GOT3 (cell line): ENCODE measurements at places on chromosomes 12 and 14.

- no peak for DNase-seq
These were observed 96.2 kb downstream of the KICS2 start for GRCh38 chr12:64125913-64126312.

GRCh38 chr14:44403193-44403592, 103.9 kb downstream of the FSCB start:
- no peak for DNase-seq

DNA sequence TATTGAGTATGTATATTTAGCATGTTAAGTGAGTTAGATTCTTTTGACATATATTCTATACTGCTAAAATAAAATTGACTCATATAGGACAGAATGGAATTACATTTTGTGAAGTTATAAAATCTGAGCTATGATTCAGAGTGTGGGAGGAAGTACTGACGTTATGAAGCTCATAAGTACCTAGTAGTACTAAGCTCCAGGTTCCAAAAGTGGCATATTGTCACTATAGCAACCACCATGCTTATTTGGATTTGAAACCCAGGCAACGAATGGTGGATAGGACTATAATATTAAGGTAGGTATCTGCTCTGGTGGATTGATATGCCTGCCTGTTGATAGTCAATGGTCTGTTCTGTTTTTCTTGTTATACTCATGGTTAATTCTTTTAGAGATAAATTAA, 2.2 kb upstream of the FBXO33 start:
- no peak for DNase-seq

DNA sequence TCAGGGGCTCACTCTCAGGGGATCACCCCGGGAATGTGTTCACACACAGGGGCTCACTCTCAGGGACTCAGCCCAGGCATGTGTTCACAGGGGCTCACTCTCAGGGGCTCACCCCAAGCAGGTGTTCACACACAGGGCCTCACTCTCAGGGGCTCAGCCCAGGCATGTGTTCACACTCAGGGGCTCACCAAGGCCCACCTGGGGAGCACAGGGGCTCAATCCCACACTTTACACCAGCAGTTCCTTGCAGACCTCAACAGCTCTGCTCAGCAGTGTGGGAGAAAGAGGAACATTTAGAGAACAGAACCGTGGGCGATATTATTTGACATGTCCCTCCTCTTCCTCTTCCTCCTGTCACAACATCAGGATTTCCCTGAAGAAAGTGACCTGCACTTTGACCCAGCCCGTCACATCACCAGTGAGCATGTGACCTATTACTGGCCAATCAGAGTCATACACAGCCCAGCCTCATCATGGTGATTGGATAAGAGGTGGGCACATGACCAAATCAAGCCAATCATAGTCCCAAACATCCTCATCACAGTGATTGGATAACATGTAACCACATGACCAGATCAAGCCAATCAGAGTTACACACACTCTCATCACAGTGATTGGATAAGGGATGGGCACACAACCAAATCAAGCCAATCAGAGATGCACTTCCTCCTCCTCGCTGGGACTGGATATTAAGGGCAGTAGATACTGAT, 359.4 kb upstream of the SFSWAP start:
- DNase-seq, result no peak

DNA sequence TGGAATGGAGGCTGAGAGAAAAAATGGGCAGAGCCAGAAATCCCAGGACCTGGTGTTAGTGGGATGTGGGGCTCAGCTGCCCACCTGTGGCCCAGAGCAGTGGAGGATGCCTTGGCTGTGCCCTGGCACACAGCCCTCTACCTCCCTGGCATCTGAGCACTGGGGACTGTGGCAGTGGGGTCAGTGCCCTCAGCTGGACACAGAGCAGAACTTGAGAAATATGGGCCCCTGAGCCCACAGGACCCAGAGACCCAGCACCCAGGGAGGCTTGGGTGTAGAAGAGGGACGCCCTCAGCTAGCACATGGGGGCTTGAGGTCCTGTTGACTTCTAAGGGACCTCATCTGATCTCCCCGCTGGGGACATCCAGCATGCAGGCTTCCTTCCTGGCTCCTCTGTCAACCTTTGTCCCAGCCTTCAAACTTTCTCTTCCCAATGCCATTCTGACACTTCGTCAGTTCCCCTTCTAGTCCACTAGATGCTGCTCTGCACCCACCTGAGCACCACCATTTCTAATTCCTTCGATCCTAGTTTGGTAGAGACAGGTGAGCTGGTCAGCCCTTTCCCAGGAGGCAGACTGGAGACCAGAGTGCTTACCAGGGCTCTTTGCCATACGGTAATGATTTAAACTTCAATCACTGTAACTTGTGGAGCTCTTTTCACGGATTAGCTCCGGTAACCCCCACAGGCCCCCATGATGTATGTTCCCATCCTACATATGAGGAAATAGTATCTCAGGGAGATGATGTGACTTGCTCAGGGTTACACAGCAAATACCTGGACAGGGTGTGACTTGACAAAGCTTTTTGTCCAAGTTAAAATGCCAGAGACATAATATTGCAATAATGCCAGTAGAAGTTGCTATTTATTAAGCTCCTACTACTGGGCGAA, 143.7 kb downstream of the ASCL4 start:
- no peak for DNase-seq

DNA sequence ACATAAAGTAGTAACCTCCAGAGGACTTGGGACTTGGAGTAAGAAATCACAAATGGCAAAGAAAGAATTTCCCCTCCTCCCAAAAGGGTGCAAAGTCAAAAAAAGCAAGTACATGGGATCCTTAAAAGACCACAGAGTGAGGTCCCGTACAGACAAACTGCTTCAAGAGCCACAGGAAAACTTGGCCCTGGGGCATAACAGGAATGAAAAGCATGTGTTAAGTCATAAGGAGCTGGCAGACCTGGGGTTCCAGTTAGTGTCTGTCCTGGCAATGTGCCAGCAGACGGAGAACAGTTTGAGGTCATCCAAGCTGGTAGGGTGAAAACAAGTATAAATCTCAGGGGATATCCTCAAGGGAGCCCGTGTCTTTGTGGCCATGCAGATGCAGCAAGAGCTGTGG, 73.2 kb downstream of the HSD17B6 start:
- no peak for DNase-seq

DNA sequence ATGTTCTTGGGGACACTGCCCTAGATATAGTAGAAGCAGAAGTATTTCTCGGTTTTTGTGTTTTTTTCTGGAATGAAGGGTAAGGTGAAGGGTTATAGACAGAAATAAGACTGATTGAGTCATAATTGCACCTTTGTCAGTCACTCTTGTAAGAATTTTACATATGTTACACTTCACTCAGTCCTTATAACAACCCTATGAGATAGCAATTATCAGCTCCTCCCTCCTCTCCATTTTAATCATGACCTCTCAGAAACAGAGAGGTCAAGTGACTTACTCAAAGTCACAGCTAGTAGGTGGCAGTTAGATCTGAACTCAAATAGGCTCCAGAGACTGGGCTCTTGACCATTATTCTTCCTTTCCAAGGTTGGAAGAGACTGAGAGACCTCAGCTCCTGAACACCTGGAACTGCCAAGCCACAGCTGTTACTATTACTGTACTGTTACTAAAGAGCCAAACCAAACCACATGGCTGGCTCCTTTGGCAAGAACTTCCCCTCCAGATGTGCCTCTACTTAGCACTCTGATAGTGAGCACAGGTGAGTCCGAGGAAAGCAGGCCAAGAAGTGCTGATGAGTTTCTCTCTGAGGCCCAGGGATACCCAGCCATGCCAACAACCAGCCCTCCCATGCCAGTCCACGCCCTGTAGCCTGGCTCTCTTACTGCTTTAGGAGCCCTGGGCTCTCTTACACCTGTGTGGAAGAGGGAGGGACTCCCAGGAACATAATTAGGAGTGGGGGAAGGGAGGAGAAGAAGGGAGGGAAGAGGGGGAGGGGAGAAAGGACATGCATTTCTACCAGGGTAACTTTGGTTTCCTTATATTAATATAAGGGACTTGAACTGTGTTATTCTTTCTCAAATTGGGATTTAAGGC, 121.3 kb downstream of the CRADD start:
- no peak for DNase-seq

- no peak for DNase-seq
These were observed 47.3 kb upstream of the TMCC3 start for GRCh38 chr12:94697631-94698030.

GRCh38 chr12:80291108-80291754, 152.8 kb upstream of the PTPRQ start:
- no peak for DNase-seq

DNA sequence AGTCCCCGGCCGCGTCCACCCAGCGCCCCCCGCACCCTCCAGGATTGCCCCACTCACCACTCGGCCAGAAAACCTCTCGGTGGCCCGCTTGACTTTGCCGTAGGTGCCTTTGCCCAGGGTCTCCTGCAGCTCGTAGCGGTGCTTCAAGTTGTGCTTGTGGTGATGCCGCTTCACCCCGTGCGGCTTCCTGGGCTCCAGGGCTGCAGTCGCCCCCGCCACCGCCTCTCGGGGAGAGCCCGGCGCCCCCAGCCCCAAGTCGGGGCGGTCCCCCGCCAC, 459 bp downstream of the NUAK1 start:
- DNase-seq, result no peak

DNA sequence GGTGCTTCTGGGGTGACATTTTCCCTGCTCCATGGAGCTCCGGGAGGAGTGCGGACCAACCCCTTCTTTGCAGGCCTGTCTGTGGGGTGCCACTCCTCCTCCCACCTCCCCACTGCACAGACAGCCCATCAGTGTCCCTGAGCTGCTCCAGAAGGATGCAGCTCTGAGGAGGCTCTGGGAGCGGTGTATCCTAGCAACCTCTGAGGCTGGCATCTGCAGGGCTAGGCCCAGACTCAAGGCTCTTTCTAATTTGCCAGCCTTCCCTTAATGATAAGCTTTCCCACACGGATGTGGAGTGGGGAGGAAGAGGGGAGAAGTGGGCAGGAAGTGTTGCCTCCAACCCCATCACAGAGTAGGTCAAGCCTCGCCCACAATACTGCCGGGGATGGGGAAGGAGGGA, 59.7 kb downstream of the CALM1 start:
- no peak for DNase-seq

- no peak for DNase-seq
These were observed 55.8 kb downstream of the GPHN start for GRCh38 chr14:66563731-66564130.

DNA sequence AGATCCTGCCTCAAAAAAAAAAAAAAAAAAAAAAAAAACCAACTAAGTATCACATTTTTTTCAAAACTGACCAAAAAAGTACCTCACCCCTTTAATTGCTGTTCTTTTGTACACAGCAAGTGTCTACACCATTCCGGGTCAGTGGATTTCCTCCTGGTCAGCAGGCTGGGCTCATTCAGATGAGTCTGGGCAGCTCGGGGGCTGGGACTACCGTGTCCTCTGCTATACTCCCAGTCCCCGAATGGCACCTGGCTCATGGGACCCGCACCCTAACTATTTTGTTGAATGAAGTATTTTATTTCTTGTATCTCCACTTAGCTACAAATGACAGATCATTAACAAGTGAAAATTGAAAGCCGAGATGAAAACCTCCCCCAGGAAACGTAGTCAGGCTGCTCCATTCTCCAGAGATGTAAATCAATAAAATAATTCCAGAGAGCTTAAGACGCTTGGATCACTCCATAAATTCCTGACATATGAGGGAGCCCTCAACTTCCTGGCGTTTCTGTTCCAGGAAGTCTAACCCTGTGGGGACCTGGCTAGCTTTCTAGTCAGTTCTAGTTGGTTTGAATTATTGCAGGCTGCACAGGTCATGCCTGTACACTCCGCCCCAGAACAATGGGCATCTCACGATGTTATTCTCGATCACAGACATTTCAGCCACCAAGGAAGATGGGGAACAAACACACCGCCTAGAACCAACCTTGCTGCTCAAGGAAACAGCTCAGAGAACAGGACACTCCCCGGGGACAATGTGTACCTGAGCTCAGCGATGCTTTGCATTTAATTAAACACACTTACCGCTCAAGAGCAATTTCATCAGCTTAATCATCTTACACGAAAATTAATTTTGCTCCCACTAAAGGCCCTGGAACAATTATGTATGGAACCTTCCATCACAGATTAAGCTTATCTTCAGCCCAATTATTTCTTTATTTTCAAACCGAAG, 76.3 kb downstream of the RIMBP2 start:
- no peak for DNase-seq

- no peak for DNase-seq
These were observed 7.8 kb downstream of the UBE3B start for GRCh38 chr12:109485201-109485600.

- DNase-seq, result no peak
These were observed 119.4 kb downstream of the CAND1 start for GRCh38 chr12:67388331-67389138.

GRCh38 chr12:130053651-130054069, 108.6 kb upstream of the FZD10 start:
- DNase-seq, result no peak

DNA sequence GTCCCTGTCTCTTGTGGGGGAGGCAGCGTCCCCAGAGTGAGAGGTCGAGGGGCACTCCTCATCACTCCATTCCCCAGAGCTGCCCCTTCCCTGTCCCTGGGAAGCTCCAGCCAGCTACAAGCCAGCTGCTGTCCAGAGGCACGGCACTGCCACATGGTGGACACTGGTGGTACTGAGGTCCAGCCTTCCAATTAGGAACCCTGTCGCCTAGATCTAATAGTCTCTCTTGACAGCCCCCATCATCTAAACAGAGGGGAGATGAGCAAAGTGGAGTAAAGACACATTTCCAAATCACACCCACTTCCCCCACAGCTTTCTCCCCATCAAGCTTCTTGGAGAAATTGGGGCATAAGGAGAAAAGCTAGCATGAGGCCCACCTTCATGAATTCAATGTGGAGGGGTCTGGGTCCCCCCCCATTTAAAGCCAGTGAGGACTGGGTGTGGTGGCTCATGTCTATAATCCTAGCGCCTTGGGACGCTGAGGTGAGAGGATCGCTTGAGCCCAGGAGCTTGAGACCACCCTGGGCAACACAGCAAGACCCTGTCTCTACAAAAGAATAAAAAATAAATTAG, 2.1 kb upstream of the INHBE start:
- DNase-seq, result peak; percentile 96

GRCh38 chr12:49541140-49541861, 2.5 kb downstream of the KCNH3 start:
- no peak for DNase-seq
